ENCODE measurements at places on chromosomes 3 and 15.

GRCh38 chr3:179113903-179114302 lies 34.3 kb upstream of the PIK3CA start:
- no peak for DNase-seq

DNA sequence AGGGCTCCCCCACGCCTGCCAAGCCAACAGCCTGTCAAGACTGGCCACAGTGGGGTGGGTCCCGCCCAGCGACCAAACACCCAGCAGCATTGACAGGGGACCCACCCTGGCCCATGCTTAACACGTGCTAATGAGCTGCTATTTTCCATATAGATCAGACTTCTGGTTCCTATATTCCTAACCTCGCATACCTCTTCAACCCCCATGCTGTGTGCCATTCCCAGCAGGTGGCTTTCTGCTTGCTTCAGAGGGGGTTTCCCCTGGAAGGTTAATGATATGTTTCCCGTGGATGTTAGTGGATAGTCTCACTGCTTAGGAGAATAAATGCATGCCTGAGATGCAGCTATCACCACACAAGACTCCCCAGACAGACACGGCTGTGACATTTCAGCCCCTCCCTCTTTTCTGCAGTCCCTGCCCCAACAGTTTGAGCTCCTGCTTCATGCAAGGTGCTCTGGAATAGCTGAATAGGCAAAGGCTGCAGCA lies 37.9 kb upstream of the MGLL start:
- DNase-seq: no peak

- no peak for DNase-seq
Observed at GRCh38 chr3:71684046-71684756, 41.0 kb downstream of the EIF4E3 start.

GRCh38 chr3:86257955-86258641 lies 732.9 kb downstream of the VGLL3 start:
- no peak for DNase-seq

- no peak for DNase-seq
Observed at GRCh38 chr3:124117486-124117885, 125.6 kb upstream of the ROPN1 start.

- no peak for DNase-seq
Observed at GRCh38 chr3:61944726-61945125, 383.4 kb downstream of the PTPRG start.

GRCh38 chr15:77495838-77496596 lies 75.3 kb downstream of the HMG20A start:
- no peak for DNase-seq

DNA sequence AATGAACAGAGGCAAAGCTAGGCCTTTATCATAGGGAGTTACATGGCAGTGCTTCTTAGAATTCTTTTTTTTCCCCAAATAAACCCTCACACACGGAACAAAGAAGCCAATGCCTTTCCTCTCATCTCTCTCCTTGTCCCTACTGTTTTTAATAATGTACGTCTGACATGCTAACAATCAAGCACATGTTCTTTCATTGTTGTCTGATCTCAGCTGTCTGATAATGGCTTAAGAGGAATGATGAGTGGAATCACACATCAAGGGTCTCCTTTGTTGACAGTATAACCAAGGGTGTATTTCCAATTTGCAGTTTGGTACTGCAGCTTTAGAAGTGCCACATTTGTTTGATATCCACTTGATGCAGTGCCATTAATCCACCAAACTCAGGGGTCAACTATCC lies 34.8 kb upstream of the EPHA3 start:
- no peak for DNase-seq
